ENCODE measurements at places on chromosomes 3 and 15. TPM values are rescaled to one million over a fixed set of nuclear protein-coding genes. Genes with fewer than 3 reads are reported as not detected.

AP3B2 gene
- 0.70 TPM for polyA plus RNA-seq

C3orf85 gene
- polyA plus RNA-seq: not detected

ST8SIA2 gene
- 0.01 TPM for polyA plus RNA-seq

TLR9 gene
- polyA plus RNA-seq: 0.15 TPM

PRICKLE2 gene
- polyA plus RNA-seq: 6.3 TPM

ARHGAP11A gene
- 0.84 TPM for polyA plus RNA-seq

CCR8 gene
- not detected for polyA plus RNA-seq

CHRNA7 gene
- polyA plus RNA-seq: 1.9 TPM

C3orf62 gene
- 5.0 TPM for polyA plus RNA-seq

FANCD2OS gene
- not detected for polyA plus RNA-seq

C2CD4A gene
- polyA plus RNA-seq: 0.02 TPM

ISLR gene
- 82.4 TPM for polyA plus RNA-seq

USP13 gene
- 7.0 TPM for polyA plus RNA-seq

PP2D1 gene
- polyA plus RNA-seq: not detected

TRIM42 gene
- polyA plus RNA-seq: not detected

DPPA2 gene
- polyA plus RNA-seq: not detected

ZNF592 gene
- 14.1 TPM for polyA plus RNA-seq

DNA sequence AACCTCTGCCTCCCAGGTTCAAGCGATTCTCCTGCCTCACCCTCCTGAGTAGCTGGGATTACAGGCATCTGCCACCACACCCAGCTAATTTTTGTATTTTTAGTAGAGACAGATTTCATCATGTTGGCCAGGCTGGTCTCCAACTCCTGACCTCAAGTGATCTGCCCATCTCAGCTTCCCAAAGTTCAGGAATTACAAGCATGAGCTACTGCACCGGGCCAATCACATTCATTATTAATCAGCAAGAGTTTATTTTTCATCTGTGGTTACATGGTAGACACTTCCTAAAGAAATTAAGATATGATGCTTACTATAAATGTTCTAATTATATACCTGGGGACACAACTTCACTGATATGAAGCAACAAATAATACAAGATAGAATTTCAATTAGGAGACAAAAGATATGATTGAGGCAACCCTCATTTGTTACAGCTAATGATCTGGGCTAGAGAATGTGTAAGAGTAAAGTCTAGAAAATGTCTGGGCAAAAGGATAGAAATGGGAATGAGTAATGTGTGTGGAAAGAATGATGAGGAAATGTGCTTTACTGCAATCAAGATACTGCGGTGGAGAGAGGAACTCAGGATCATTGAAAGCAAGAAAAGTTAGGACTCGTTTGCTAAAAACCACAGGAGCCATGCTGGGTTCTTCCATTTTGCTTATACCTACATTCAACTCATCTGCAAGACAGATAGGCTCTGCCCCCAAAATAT is 366.8 kb downstream of the ZIC1 start:
- no peak for DNase-seq

DNA sequence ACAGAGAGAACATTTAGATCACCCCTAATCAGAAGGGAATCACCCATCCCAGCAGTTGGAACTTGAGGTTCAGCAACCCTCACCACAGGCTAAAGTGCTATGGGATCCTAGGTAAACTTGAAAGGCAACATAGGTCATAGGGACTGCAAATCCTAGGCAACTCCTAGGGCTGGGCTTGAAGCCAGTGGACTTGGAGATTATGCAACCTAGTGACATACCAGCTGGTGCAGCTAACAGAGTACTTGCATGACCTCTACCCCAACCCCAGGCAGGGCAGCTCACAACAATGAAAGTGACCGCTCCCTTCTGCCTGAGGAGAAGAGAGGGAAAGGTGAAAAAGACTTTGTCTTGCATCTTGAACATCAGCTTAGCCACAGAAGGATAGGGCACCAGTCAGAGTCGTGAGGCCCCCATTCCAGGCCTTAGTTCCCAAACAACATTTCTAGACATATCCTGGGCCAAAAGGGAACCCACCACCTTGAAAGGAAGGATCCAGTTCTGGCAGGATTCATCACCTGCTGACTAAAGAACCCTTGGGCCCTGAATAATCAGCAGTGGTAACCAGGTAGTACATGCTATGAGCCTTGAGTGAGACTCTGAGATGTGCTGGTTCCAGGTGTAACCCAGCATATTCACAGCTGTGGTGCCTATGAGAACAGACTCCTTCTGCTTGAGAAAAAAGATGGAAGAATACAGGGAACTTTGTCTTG is 37.6 kb upstream of the FBN1 start:
- DNase-seq: peak; percentile 50

GRCh38 chr3:81452418-81452817 is 309.0 kb downstream of the GBE1 start:
- no peak for DNase-seq

DNA sequence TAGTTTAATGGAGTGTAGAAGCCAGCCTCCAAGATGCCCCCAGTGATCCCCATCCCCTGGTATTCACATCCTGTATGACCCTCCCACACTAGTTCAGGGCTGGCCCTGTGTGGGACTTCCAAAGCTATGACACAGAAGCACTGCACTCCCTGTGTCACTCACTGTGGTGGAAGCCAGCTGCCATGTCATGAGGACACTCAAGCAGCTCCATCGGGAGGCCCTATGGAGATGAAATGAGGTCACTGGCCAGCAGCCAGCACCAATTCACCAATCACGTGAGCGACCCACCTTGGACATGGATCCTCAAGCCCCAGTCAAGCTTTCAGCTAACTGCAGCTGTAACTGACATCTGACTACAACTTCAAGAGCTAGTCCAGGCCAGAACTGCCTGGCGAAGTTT is 3.9 kb upstream of the ACAN start:
- DNase-seq: no peak

GRCh38 chr3:24476871-24477656 is 17.6 kb downstream of the THRB start:
- DNase-seq: no peak

- no peak for DNase-seq
Observed at GRCh38 chr15:101149864-101150722, 101.8 kb downstream of the CHSY1 start.

DNA sequence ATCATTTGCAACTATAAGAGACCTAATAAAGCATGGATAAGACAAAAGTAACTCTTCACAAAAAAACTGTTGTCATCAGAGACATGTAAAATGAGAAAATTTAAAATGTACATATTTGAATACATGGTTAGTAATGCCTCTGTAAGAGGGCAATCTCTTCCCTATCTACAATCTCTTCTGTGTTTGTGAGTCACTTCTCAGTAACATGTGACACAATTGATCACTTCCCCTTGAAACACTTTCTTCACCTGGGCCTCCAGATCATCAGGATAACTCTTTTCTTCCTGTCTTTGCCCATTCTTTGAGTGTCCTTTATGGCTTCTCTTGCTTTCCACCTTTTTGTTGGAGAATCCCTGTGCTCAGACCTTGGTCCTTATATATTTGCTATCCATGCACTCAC is 50.4 kb downstream of the TFDP2 start:
- no peak for DNase-seq

DNA sequence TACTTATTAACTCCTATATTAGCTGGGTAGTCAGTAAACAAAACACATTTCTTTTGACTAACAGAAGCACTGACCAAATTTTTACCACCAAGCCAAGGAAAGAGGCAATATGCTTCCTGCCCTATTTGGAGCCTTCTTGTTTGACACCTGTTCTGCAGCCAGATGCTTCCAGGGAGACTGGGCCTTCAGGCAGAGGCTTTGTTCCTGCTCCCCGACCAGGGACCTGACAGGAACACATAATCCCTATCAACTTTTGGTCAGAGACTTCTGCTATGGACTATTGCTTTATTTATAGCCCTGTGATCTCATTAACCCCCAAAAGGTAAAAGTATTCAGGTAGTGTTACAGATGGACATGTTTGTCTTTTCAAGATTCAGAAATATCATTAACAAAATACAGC is 541.3 kb downstream of the NTRK3 start:
- DNase-seq: no peak

- no peak for DNase-seq
Observed at GRCh38 chr3:38149708-38150107, 11.2 kb downstream of the MYD88 start.

- DNase-seq: no peak
Observed at GRCh38 chr15:29670998-29671981, 151.0 kb downstream of the TJP1 start.

- DNase-seq: no peak
Observed at GRCh38 chr3:128337305-128337704, 129.4 kb downstream of the DNAJB8 start.

DNA sequence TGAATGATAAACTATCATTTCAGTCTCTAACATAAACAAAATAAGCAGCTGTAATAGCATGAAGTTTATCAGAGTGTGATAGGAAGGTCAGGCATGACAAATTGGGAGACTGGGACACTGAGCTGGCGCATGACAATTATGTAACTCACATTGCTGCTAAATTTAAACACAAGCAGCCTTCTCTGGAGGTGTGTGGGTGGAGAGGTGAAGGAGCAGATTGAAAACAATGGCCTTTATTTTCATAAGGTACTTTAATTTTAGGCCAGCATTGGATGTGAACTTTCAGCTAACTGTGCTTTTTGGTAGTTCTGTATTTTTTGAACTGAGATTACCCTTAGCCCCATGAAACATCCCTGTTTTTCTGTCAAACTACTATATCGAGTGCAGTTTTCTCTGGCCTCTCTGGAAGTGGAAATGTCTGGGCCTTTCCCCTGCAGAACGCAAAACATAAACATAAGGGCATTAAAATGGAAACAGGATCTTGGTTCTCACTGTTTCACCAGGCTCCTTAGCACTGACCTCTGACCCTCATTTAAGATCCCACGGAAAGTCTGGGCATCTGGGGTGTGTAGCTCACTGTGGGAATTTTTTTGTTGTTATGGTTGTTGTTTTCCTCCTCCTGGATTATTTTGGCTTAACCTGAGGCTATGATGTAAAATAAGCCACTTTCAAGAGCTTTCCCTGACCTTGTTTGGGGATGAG is 160.1 kb upstream of the DPH6 start:
- no peak for DNase-seq

DNA sequence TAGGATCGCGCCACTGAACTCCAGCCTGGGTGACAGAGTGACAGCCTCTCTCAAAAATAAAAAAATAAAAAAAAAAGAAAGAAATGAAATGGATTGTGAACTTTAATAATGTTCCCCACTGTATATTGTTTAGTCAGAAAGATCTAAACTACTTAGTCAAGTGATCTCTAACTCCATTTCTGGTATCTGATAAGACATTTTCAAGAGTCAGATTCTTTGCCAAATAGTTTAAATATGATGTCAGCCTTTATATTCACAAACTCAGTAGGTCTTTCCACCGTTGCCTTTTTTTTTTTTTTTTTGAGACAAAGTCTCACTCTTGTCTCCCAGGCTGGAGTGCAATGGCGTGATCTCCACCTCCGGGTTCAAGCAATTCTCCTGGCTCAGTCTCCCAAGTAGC is 29.0 kb upstream of the OSBPL11 start:
- DNase-seq: no peak

DNA sequence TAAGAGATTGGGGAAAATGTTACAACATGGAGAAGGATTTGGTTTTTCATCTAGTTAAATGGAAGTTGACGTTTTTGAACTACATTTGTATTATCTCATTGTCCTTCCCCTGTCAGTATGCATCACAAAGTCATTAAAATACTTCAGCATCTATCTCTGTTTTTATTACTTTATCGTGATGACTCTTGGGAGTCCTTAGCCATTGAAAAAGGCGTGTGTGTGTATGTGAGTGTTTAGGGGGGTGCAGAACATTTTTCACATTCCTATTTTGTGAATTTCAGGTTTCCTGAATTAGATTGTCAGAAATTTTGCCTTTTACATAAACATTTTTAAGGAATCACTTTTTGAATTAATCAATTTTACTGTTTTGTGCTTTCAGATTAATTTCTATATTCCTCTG is 360.6 kb upstream of the SGO1 start:
- DNase-seq: no peak

DNA sequence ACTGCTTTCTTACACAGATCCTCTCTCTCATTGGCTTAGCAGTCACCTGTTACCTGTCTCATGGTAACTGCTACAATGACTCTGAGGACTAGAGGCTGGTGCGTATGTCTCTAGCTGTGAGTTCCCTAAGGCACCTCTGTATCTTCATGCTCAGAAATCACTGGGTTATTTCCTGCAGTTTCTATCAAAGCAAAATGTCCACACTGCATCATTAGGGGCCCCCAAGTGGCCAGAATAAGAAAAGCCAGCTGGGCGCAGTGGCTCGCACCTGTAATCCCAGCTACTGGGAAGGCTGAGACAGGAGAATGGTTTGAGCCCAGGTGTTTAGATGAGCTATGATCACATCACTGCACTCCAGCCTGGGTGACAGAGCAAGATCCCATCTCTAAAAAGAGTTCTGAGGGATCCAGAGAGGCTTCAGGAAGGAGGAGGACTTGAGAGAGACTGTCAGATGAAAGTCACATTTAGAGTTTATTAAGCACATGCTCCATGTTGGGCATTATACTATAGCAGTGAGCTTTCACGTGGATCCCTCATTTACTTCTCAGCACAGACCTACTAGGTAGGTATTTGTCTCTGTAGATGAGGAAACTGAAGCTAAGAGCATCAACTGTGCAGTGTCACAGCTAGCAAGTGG is 2.3 kb upstream of the VPS18 start:
- DNase-seq: no peak

- DNase-seq: no peak
Observed at GRCh38 chr3:180720012-180720411, 40.7 kb upstream of the CCDC39 start.

DNA sequence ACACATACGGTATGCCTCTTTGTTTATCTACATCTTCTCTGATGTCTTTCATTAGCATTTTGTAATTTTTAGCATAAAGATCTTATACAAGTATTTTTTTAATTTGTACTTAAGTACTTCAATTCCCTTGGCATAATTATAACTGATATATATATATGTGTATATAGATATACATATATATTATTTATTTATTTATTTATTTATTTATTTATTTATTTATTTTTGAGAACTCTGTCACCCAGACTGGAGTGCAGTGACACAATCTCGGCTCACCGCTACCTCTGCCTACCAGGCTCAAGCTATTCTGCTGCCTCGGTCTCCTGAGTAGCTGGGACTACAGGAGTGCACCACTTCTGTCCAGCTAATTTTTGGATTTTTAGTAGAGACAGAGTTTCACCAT is 382.7 kb downstream of the EPHA3 start:
- DNase-seq: no peak

DNA sequence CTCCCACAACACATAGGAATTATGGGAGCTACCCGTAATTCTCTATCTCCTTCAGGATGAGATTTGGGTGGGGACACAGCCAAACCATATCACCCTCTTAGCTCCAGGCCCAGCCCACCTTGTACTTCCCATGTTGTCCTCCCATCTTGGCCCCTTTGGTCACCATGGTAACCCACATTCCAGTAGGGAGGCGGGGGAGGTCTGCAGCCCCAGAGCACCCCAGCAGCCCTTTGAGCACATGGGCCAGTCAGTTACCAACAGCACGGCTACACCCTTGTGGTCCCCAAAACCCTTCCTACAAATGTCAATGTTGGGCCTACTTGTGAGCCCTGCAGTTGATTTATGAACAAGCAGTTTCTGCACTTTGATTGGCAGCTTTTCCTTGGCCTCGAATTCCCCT is 84.5 kb downstream of the LRRK1 start:
- no peak for DNase-seq

- no peak for DNase-seq
Observed at GRCh38 chr3:128311441-128311844, 155.2 kb downstream of the DNAJB8 start.

Data from ovary (tissue), 10 donors.